ENCODE measurements at places on chromosomes 13 and 19.

GRCh38 chr13:97627566-97627965 is 193.6 kb downstream of the RAP2A start:
- peak; percentile 50 for DNase-seq

DNA sequence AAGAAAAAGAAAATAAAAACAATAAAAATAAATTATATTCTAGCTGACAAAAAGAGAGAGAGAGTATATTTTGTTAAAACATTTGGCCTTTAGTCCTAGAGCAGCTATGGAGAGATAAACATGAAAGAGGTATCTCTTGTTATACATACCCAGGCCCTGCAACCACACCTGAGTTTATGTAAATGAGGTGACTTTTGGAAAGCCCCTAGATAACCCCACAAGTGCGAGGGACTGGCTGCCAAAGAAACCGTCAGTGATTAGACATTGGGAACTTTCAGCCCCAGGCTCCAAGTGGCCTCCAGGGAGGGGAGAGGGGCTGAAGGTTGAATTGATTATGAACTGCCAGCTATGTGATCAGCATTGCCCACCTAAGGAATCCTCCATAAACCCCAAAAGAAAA is 2.1 kb upstream of the NLRP7 start:
- DNase-seq = no peak

GRCh38 chr13:76271728-76272232 is 614.4 kb downstream of the KCTD12 start:
- no peak for DNase-seq

GRCh38 chr13:106850973-106851650 is 283.2 kb upstream of the ARGLU1 start:
- DNase-seq = no peak

DNA sequence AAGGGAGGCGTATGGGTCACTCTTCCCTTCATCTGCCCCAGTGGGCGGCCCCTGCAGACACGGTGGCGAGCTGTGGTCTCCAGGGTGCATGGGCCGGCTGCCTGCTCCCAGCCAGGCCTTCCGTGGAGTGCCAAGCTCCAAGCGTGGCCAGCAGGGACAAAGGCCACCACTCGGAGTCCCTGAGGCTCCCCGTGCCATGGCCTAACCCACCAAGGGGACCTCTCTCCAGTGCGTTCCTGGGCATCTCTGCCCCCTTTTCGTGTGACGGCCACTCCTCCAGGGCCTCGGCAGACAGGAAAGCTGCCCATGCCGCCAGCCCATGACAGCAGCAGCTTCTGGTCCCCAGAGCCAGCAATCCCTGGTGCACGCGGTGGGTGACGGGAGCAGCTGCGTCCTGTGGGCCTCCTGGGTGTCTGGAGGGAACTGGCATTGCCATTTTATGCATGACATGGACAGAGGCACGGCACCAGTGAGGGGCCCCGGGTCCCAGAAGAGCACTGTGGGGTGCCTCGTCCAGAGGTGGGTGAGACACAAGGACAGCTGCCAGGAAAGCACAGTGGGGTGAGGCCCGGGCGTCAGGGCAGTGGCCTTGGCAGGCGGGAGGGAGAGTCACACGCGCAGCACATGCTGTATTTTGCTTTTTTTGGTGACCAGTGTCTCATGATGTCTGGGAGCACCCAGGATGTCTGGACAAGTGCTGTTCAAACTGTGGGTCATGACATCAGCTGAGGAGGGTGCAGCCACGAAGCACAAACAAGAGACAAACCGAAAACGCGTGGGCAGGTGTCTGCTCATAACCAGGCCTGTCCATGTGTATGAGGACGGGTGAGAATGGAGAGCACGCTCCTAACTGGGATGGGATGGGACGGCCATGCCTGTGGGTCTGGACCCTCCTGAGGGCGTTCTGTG is 32.3 kb downstream of the CEBPG start:
- no peak for DNase-seq

GRCh38 chr19:51194527-51195315 is 30.2 kb upstream of the CD33 start:
- DNase-seq = no peak

DNA sequence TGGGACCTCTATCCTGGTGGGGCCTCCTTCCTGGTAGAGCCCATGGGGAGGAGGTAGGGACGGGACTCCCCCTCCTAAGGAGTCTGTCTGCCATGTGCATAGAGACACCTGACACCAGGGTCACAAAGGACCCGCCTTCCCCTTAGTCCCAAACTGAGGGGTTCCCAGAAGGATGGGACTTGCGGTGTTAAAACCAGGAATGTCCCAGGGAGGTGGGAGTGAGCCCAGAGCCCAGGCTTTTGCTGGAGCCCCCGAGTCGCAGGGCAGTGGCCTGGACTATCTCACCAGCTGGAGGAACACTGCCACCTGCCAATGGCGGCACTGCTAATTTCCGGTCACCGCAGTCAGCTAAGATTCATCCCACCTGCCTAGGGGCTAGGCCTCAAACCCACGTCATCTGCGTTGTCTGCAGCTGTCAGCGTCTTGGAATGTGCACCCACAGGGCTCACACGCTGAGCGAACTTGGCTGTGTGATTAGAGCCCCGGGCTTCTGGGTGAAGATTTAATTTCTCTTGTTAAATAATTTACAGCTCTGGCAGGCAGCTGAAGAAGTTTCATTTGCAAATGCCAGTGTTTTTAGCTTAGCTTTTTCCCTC is 31.9 kb upstream of the ATP11A start:
- DNase-seq = no peak

- DNase-seq = no peak
Observed at GRCh38 chr13:32829676-32830335, 186.4 kb upstream of the KL start.

DNA sequence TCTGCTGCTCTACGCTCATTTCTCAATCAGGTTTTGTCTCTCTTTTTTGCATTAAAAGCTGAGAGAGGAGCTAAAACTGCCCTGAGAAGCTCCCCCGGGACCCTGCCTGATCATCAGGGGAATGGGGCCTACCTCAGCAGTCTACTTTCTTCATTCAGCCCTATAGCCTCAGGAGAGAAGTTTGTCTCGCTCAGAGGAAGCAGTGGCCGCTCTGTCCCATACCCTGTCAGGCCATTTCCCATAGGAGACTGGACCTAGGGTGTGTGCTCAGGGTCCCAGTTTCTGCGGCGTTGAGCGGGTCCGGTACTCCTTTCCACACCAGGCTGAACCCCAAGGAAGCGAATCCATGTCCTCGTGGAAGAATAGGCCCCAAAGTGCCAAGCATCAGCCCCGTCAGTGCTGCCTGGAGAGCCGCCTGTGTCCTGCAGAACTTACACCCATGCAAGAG is 21.7 kb downstream of the UBE2L5 start:
- DNase-seq = no peak

DNA sequence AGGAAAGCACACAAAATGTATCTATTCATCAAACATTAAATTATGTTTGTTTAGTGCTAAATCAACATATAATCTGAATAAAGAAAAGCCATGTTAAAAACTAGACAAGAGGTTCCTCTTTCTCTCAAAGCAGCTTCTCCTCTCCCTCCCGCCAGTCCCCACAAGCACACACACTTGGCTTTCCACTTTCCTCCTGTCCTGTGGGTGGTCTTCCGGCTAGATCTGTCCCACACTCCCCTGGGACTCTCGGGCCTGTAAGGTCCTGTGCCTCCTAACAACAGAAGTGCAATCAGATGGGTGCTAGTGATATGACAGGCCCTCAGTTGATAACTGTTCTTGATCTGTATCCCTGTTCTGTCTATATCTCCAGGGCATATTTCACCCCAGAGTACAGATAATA is 45.6 kb upstream of the RAP2A start:
- DNase-seq = no peak

DNA sequence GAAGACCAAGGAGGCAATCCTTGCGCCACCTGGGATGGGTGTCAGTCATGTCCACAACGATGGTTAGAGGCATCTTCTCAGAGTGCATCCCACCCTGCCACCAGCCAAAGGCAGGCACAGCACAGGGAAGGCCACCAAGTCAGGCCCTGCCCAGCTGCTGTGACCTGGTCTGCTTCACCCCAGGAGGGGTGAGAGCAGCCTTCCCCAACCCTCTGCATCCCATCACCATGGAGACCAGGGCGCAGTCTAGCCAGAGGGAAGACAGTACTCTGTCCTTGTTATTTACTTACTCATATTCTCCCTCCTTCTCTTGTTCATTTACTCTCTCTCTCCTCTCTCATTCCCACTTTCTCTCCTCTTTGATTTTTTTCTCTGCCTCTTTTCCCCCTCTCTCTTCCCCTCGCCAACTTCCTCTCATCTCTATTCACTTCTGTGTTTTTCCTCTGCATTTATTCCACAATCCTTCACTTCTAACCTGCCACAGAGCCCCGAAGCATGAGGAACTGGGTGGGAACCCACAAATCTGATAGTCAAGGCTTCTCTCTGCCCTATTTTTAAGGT is 749.4 kb downstream of the UQCRFS1 start:
- DNase-seq = no peak

GRCh38 chr19:1863638-1864479 is 480 bp upstream of the KLF16 start:
- peak; percentile 85 for DNase-seq

- peak; percentile 85 for DNase-seq
Observed at GRCh38 chr19:993361-993830, 6.8 kb upstream of the GRIN3B start.

DNA sequence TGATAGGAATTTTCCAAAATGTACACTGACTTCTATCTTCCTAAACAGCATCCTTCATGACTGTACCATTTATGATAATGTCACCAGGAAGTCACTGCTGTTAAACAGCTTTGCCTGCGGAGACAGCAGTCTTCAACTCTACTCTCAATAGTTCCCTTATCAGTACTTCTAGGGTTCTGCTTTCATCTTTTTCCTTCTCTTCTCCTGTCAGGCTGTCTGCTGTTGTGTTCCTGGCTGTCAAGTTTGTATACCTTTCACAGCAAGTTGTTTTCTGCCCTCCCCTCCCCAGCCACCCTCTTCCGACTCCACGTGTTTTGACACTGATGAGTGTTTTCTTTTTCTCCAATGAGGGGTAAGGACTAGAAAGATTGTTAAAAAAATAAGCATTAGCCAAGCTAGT is 2.2 kb downstream of the UPF3A start:
- peak; percentile 10 for DNase-seq

GRCh38 chr19:29528350-29528945 is 2.7 kb downstream of the VSTM2B start:
- peak; percentile 49 for DNase-seq

GRCh38 chr19:11288349-11288748 is 7.6 kb upstream of the TSPAN16 start:
- DNase-seq = no peak

DNA sequence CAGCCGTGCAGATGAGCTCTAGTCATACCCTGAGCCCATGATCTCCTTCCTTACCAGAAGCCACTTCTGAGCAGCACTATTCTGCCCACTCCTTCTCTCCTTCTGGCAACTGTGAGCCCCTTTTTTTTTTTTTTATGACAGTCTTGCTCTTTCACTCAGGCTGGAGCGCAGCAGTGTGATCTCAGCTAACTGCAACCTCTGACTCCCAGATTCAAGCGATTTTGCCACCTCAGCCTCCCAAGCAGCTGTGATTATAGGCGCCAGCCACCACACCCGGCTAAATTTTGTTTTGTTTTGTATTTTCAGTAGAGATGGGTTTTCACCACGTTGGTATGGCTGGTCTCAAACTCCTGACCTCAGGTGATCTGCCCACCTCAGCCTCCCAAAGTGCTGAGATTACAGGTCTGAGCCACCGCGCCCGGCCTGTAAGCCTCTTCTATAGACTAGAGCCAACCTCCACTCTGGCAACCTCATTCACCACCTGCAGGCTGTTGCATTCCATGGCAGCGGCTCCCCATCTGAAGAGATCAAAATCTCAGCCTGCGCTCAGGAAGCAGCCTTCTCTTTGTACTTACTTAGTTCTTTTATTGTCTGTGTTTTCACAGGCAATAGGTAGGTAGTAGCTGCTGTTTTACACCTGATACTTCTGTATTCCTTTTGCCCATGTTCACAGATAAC is 34.8 kb upstream of the NDFIP2 start:
- no peak for DNase-seq

GRCh38 chr13:92775658-92776057 is 450.9 kb upstream of the GPC6 start:
- DNase-seq = no peak

DNA sequence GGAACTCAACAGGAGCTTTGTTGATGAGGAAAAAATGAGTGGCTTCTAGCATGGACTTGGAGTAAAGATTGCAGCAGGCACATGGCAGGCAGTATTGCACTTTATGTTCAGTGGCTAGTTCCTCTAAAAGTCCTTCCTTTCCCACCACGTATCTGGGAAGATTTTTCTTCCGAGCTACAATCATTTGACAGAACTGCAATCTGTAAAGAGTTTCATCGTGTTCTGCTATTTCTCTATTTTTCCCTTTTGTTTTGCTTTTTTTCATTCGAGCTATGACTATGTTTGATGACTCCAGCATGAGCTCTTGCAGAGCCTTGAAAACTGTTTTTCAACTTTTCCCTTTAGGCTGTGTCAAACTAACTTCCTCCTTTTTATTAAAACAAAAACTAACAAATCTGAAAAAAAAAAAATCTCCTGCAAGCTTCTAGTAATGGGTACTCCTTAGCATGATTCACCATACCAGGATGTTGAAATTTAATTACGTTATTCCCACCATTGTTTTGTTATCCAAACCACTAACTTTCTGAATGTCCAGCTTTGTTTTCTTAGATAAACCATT is 12.3 kb downstream of the CLDN10 start:
- DNase-seq = no peak

- no peak for DNase-seq
Observed at GRCh38 chr13:45781553-45782326, 69.8 kb downstream of the SIAH3 start.

DNA sequence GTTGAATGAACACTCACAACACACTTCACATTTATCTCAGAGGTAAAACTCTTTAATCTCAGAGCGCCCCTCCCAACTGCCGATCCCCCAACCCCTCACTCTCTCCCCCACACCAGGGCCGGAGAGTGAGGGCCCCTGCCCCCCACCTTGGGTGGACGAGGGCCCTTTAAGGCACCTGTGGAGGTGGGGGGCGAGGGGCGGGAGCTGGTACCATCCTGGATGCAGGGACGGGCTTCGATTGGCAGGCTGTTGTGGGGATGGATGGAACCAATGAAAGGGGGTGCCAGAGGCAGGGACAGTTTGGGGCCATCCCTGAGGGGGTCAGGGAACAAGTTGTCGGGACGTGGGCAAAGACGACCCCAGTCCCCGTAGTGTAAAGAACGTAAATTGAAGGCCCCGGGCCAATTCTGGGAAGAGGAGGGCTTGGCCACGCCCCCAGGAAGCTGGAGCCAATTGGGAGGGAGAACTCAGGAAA is 1.7 kb upstream of the PNKP start:
- no peak for DNase-seq

GRCh38 chr19:10168386-10168948 is 26.3 kb downstream of the DNMT1 start:
- DNase-seq = no peak

- peak; percentile 47 for DNase-seq
Observed at GRCh38 chr13:24270639-24271141, 38.7 kb upstream of the C1QTNF9 start.

DNA sequence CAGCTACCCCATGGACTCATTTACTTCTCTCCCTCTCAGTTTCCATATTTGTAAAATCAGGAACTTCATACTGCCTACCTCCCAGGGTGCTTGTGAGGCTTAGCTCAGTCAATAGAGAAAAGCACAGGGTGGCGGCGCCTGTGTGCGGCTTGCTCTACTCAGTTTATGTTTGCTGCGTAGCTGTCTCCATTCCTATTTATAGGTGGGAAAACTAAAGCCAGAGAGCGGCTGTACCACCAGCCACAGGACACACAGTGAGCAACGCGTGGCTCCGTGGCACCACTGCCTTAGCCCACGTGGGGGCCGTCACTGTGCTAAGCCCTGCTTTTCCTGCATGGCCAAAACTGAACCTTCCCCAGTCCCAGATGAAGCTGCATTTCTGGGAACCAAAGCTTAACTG is 292.4 kb downstream of the TEX29 start:
- no peak for DNase-seq

- no peak for DNase-seq
Observed at GRCh38 chr13:40407567-40407966, 258.9 kb downstream of the FOXO1 start.

Data from HepG2 (cell line).